ENCODE measurements at places on chromosomes 11 and 22. TPM values are rescaled to one million over a fixed set of nuclear protein-coding genes. Genes with fewer than 3 reads are reported as not detected.

The TSPAN32 gene
- total RNA-seq: 1.0 TPM

The FOXRED2 gene
- 4.9 TPM for total RNA-seq

The PIK3C2A gene
- total RNA-seq: 81.0 TPM

The C11orf58 gene
- 183 TPM for total RNA-seq

The CAVIN3 gene
- total RNA-seq: 53.1 TPM

The KCNC1 gene
- not detected for total RNA-seq

The PATE4 gene
- not detected for total RNA-seq

The PTPRCAP gene
- 2.1 TPM for total RNA-seq

The KRTAP5-8 gene
- 0.32 TPM for total RNA-seq

The POU2AF2 gene
- total RNA-seq: not detected

The SLC3A2 gene
- total RNA-seq: 171 TPM

The NLRP14 gene
- under 0.01 TPM for total RNA-seq

The CATSPER1 gene
- total RNA-seq: 1.3 TPM

The SLC22A6 gene
- not detected for total RNA-seq

The KCNQ1 gene
- total RNA-seq: 3.6 TPM

The PGA5 gene
- total RNA-seq: 1.6 TPM

The OR51E1 gene
- 0.33 TPM for total RNA-seq

The CDC42EP1 gene
- total RNA-seq: 13.8 TPM

The TUB gene
- 6.3 TPM for total RNA-seq

The KLHDC7B gene
- 0.16 TPM for total RNA-seq

The CCDC188 gene
- total RNA-seq: 0.66 TPM

The MAPK8IP2 gene
- 1.9 TPM for total RNA-seq

The LRRC4C gene
- 6.6 TPM for total RNA-seq

The FIBP gene
- total RNA-seq: 51.7 TPM

The TBRG1 gene
- total RNA-seq: 34.7 TPM

The KIAA1671 gene
- total RNA-seq: 9.8 TPM

The CRYBB2 gene
- not detected for total RNA-seq

The SLC5A4 gene
- 1.3 TPM for total RNA-seq

The NAALAD2 gene
- 0.98 TPM for total RNA-seq

The MMP7 gene
- total RNA-seq: 1,213 TPM

The OTOG gene
- total RNA-seq: not detected

The MMP27 gene
- total RNA-seq: not detected

The MMP12 gene
- total RNA-seq: 3.5 TPM

The CNGA4 gene
- not detected for total RNA-seq

The CDC42BPG gene
- not detected for total RNA-seq

The ARRB1 gene
- 42.3 TPM for total RNA-seq

The SCGB1A1 gene
- total RNA-seq: not detected

The TRAPPC4 gene
- 60.0 TPM for total RNA-seq

The EMID1 gene
- total RNA-seq: 2.3 TPM

The DUSP8 gene
- 2.9 TPM for total RNA-seq

The KCNE3 gene
- 4.7 TPM for total RNA-seq

The GAB4 gene
- total RNA-seq: not detected
